Inflammatory macrophage (primary cell): ENCODE measurements at places on chromosomes 13 and 19.

GRCh38 chr13:71828117-71828516, 38.9 kb downstream of the DACH1 start:
- DNase-seq: no peak

DNA sequence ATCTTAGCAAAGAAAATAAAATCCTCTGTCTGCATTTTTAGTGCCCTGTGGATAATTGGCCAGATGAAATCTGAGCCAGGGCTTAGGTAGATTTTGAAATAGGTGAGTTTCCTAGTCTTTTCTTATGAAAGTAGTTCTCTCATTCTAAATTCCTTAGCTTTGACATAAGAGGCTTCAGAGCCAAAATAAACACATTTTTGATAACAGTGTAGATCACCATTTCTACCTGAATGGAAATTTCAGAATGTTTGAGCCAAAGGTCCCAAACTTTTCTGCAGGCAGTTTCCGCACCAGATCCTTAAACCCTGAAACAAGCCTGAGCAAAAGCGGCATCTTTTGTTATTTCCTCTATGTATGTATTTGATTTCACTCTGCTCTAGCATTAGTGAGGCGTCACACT, 551.2 kb downstream of the EFNB2 start:
- no peak for DNase-seq

DNA sequence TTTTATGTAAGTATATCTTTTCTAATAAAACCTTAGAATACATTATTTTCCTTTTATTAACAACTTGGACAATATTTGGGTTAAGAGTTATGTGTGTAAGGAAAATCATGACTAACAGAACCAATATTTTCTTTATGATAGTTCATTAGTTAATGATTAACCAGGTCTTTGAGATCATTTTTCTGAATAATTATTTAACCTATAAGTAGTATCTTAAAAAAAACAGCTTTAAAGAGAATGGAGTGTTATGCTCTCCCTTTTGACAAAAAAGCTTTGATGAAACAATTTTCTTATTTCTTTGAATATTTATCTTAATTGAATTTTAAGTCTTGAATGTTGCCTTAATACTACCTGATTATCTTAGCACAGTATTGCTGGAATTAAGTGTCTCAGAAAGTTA, 3.8 kb downstream of the SLAIN1 start:
- no peak for DNase-seq

DNA sequence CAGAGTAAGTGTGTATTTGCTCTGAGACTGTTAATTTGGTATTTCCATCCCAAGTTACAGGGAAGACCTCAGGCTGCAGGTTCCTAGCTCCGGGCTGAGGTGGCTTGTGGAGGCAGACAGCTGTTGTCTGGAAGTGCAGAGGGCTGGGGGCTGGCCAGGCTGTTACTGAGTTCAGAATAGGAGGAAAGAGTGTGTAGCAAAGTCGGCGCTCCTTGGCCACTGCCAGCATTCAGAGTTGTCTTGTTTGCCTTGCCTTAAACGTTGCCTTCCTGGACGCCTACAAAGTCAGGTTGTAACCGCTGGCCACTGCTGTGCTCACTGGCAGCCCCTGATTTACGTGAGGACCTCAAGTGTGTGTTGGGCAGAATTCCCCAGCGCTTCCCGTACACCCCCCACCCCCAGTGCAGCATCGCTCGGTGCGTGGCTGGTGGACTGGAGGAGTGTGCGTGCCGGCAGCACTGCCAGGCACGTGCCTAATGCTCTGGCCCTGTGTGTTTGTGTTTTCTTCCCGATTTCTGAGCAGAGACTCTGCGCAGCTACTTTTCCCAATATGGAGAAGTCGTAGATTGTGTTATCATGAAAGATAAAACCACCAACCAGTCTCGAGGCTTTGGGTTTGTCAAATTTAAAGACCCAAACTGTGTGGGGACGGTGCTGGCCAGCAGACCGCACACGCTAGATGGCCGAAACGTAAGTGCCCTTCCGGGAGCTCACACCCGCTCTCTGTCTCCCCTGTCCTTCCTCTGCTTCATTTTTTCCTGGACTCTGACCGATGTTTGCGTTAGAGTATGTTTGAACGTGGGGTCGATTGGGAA, 10.5 kb downstream of the DAZAP1 start:
- DNase-seq: no peak

- peak; percentile 19 for DNase-seq
These were observed 122.9 kb downstream of the OLFM4 start for GRCh38 chr13:53151336-53152056.

GRCh38 chr19:5308451-5309437, 31.9 kb downstream of the PTPRS start:
- no peak for DNase-seq

DNA sequence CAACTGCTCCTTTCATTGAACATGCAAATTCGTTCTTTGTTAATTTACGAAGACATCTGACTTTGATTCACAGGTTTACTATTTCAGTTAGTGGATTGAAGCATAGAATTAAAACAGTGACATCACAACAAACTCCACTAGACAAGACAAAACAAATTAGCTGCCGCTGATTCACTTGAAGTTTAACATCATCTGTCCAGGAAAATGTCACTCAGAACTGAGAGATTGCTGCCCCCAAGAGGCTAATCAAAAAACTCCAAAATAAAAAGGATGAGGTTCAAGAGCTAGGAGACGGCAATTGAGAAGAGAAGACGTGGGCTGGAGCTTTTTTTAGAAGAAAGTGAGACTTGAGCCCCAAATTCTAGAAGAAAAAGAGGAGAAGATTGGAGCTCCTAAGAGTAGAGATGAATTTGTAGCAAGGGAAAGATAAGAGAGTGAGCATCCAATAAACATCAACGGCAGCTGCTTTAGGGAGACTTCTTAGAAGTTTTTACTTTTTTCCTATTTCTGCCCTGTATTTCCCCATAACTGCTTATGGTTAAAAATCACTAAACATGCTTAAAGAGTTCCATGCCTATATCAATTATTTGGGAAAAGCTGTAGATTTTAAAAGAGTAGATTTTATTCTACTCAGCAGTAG, 40.8 kb upstream of the TPP2 start:
- peak; percentile 22 for DNase-seq

- DNase-seq: peak; percentile 89
These were observed 2.7 kb downstream of the PRKACA start for GRCh38 chr19:14114854-14115253.

GRCh38 chr13:59320021-59320420, 843.7 kb downstream of the DIAPH3 start:
- DNase-seq: no peak

- DNase-seq: no peak
These were observed 6.7 kb downstream of the ZNF865 start for GRCh38 chr19:55611983-55612645.

DNA sequence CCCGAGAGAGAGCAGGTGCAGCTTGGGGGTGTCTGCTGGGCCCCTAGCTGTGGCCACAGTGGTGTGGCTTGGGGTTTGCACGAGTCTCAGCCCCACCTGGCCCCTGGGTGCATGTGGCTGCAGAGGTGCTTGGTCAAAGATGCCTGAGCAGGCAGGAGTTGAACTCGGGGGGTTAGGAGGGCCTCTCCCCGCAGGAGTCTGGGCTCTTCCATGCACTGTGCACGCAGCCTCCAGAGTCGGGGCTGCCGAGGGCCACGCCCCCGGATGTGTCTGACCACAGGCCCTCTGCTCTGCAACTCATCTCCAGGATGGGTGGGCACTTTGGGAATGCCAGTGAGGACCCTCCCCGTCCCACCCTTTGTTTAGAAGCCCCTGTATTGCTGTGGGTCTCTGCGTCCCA, 91.5 kb upstream of the MCF2L start:
- DNase-seq: no peak

GRCh38 chr19:19559931-19560330, 21.9 kb downstream of the CILP2 start:
- DNase-seq: no peak

DNA sequence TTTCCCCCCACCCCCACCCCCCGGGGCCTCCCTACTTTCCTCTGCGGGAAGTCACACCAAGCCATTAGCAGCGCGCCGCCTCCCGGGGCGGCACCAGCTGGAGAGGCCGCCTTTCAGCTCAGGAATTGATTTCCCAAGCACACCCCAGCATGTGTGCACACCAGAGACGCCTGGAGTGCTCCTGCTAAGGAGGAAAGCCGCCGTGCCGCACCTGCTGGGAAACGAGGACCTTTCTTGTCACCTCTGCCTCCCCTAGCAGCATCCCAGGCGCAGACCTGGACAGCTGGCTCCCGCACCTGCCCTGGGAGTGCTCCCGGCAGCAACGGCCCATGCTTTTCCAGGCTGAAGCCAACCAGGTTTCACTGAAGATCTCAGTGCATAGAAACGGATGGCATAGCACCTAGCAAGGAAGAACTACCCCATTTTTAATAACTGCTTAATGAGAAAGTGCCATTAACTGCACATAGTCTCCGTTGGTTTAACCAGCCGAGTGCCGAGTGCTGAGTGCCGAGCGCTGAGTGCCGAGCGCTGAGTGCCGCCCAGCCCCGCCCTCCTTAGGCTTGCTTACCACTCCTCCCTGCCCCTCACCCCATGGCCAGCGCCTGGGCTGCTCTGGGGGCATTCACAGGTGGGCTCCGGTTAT, 165.0 kb downstream of the USP12 start:
- DNase-seq: no peak

DNA sequence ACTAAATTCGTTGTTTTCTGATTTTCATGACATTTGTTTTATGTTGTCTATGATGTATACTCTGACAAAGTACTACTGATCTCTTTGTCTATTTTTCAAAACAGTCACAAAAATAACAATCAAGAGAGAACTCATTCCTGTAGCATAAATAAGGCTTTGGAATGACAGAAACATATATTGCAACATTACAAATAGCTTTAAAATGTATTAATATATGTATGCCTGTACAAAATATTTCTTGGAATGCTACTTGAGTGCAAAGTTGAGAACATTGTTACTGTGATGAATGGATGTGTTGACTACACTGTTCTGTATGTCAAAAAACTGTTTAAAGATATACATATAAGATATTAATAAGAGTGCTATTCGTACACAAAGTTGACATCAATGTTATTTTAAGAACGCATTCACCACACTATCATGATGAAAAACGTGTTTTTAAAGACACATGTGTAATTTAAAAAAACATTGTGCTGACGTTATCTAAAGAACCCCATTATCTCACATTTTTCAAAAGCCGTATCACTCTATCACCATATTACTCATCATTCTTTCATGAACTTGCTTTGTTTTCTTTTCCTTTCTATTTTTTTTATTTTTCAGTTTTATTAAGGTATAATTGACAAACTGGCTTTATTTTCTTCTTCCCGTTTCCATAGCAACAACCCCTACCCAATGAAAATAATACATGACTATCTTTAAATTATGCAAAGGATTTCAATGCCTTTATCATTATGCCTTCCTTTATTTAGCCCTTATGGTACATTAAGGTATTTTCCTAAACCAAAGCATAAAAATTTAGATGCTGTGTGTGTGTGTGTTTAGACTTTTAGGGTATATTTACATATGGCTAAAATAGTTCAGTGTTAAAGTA, 918.8 kb downstream of the SLITRK1 start:
- DNase-seq: no peak

DNA sequence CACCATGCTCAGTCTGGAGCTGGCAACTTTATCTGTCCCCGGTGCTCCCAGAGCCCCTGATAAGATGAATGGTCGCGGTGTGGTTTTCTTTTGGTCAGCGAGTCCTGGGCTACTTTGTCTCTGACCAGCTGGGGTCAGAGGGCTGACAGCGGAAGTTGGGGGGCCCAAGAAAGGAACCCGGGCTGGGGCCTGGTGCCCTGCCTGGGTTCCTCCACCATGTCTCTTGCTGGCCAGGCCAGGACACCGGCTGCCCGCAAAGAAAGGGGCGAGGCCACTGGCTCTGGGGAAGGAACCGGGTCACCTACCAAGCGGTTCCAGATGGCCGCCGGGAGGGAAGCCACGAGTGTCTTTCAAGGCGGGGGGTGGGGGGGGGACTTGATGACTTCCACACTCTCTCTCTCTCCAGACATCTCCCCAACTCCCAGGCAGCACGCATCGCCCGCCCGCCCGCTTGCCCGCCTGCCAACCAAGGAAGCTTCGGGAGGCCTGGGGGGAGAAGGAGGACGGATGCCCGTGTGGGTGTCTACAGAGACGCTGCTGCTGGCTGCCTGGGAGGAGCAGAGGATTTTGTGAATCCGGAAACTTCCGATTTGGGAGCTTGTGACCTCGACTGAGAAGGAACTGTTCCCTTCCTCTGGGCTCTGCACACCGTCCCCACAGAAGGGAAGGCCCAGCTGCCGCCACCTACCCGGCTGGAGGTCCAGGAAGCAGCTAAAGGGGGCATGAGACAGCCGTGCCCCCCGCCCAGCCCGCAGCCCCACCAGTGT, 1.1 kb downstream of the PIP5K1C start:
- DNase-seq: peak; percentile 84

GRCh38 chr13:87810391-87810801, 139.2 kb downstream of the SLITRK5 start:
- no peak for DNase-seq

DNA sequence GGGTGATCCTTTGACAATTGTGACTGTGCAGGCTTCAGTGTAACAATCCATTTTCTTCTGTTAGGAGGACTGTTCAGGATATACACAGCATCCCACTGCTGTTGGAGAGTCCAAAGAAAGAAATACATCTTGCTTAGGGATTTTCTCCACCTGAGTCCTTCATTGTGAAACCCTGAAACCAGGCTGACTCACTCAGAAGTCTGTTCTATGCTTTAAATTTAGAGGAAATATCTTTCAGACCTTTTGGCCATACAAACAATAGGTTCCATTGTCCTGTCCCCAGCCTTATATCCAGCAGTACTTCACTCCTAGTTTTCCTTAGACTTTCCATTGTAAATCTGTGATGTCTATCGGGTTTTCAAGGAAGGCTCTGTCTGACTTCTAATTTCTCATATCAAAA, 379.1 kb downstream of the SUCLA2 start:
- no peak for DNase-seq

- DNase-seq: no peak
These were observed 112.4 kb upstream of the WASF3 start for GRCh38 chr13:26445092-26445491.

DNA sequence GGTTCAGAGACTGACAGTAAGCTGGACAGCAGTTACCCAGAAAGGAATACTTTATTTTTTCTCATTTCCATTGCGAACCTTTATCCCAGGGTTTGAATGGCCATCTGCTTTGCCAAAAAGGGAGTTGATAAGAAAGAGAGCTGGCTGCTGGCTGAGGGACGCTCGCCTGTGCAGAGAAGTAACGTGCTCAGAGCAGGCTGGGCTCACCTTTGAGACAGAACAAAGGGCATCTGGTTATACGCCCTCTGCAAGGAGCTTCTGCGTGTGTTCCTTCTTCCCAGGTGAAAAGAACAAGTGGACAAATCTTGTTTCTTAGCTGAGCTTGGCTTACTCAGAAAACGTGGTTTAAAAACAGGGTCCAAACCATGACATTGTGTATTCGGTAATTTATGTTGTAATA, 47.4 kb downstream of the EFNB2 start:
- no peak for DNase-seq

GRCh38 chr13:76797361-76797760, 88.8 kb downstream of the KCTD12 start:
- no peak for DNase-seq
